ENCODE measurements at places on chromosomes 2 and 18. TPM values are rescaled to one million over a fixed set of nuclear protein-coding genes. Genes with fewer than 3 reads are reported as not detected.

DNA sequence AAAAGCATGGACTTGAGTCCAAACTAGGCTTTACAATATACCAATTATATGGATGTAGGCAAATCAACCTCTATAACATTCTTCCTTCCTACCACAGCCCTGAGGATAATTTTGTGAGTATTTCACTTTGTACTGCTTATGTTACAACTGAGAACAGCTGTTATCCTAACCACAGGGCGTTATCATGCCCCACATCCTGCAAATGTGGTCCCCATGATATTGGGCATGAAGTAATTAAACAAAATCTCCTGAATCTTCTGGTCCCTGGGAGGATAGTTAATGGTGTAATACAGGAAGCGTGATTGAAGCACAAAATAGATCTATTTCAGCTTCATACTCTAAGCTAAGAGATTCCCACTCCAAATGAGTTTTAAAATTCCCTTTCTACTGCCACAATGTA lies 223.6 kb downstream of the CDH20 start:
- H3K36me3 ChIP-seq = no peaks in the 10 kb centered on the region
- H3K4me1 ChIP-seq = peaks cover 4% of the 10 kb centered on the region
- H3K27me3 ChIP-seq = peaks cover 12% of the 10 kb centered on the region
- no peak overlapping the region for H3K4me3 ChIP-seq
- DNase-seq = no peak

Gene ANKAR
- total RNA-seq = 4.0 TPM

Gene PGAP1
- total RNA-seq = 31.4 TPM

- DNase-seq = no peak
- H3K4me1 ChIP-seq = peaks cover under 1% of the 10 kb centered on the region
- H3K4me3 ChIP-seq = no peak overlapping the region
- no peak overlapping the region for H3K27ac ChIP-seq
- H3K36me3 ChIP-seq = no peaks in the 10 kb centered on the region
- H3K27me3 ChIP-seq = peaks cover 5% of the 10 kb centered on the region
Observed at GRCh38 chr2:68588589-68588988, 54.8 kb upstream of the PROKR1 start.

GRCh38 chr2:69499242-69499641 lies 62.0 kb upstream of the NFU1 start:
- no peak for DNase-seq
- peak overlapping the region; percentile 92 for H3K27ac ChIP-seq
- H3K4me1 ChIP-seq = peaks cover 31% of the 10 kb centered on the region
- peaks cover 52% of the 10 kb centered on the region for H3K36me3 ChIP-seq

Gene ASNSD1
- total RNA-seq = 52.7 TPM

DNA sequence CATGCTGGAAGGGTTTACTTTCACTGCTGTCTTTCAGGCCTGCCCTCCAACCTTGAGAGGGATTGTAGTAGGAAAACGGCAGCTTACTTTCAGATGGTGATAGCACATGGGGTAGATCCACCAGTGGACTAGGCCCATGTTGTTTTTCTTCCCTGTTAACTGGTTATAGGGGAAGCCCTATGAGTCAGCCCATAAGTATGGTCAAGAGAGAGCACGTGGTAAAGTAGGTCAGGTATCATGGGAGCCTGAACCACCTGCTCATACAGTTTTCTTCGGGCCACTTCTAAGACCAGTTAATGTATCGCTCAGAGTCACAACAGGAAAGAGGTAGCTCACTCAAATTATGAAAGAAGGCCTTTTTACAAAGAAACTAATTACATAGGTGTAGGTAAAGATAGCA lies 33.0 kb downstream of the PDK1 start:
- peaks cover 22% of the 10 kb centered on the region for H3K4me1 ChIP-seq
- H3K27ac ChIP-seq = no peak overlapping the region
- H3K36me3 ChIP-seq = peaks cover 93% of the 10 kb centered on the region
- DNase-seq = no peak

DNA sequence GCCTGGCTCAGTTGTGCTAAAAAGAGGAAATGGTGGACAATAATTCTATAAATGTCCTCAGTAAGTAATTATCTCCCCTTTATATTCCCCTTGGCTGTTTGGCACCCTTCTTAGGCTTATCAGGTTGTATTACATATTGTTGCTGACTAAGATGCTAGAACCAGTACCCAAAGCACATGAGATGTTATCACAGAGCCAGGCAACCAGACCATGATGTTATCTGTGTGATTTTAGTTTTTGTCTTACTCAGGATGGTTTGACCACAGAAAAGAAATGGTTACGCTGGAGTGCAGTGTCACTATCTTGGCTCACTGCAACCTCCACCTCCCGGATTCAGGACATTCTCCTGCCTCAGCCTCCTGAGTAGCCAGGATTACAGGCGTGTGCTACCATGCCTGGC lies 15.2 kb downstream of the R3HDM1 start:
- no peak overlapping the region for H3K4me3 ChIP-seq
- peaks cover 22% of the 10 kb centered on the region for H3K4me1 ChIP-seq
- no peak overlapping the region for H3K27ac ChIP-seq
- no peak for DNase-seq
- peaks cover 17% of the 10 kb centered on the region for H3K36me3 ChIP-seq
- H3K27me3 ChIP-seq = peaks cover 2% of the 10 kb centered on the region

DNA sequence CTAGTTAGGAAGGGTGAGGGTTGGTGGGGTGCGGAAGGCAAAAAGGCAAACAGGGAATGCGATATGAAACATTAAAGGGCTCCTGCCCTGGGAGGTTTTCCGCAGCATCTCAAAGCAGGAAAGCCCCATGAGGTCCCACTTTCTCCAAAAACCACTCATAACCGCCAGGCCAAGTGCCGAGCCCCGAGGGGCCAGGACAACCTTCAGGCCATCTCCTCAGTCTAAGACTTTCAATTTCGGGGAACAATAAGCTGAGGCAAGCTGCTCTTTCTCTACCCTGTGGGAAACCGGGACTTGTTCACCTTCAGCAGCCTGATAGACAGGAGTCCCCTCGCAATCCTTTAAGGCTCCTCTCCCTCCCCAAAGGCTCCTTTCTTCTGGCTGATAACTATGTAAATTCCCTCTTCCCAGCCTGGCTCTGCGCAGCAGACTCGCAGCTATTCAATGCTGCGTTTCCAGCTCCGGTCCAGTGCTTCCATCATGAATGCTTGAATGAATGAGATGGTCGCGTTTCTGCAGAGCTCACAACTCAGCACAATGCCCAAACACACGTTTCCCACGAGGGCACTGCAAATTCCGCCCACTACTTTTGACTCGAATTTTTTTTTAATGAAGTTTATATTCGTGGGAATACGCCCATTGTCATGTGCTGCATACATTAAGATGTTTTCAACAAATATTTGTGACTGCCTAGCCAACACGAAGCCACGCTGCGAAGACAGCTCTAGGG lies 1.4 kb downstream of the LAMA1 start:
- no peaks in the 10 kb centered on the region for H3K4me1 ChIP-seq
- H3K27me3 ChIP-seq = peaks cover 27% of the 10 kb centered on the region
- no peaks in the 10 kb centered on the region for H3K36me3 ChIP-seq
- H3K4me3 ChIP-seq = no peak overlapping the region

Gene MC4R
- not detected for total RNA-seq

GRCh38 chr2:11004199-11004598 lies 92.5 kb downstream of the KCNF1 start:
- no peaks in the 10 kb centered on the region for H3K4me1 ChIP-seq
- no peak overlapping the region for H3K27ac ChIP-seq
- H3K27me3 ChIP-seq = no peaks in the 10 kb centered on the region

DNA sequence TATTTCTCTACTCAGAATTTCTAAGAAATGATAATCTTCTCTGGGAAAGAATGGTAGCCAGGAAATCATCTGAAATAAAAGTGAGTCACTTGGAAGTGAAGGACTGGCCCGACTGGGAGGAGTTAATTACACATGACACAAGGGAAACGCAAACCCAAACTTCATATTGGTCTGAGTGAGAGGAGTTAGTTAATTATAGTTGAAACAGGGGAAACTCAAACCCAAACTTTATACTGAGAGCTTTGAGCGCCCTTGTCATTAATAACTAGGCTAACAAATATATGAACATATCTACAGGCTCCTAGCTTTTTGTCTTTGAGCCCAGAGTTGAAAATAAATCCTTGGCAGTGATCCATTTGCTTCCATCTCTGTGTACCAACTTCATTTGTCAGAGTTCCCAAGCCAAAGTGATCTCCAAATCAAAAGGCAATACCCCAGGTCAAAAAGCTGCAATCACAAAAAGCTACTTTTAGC lies 187.8 kb upstream of the COL3A1 start:
- no peaks in the 10 kb centered on the region for H3K4me1 ChIP-seq
- H3K27ac ChIP-seq = no peak overlapping the region
- no peak for DNase-seq
- no peaks in the 10 kb centered on the region for H3K36me3 ChIP-seq
- H3K27me3 ChIP-seq = no peaks in the 10 kb centered on the region
- no peak overlapping the region for H3K4me3 ChIP-seq

Measured in activated T-helper 2 cell treated with anti-CD3 and anti-CD28 coated beads, Interferon-gamma antibody, Interleukin-2, Interleukin-4, amounts not matched to agents 10 μg/mL and 5 μg/mL and 100 μg/mL, durations not matched to agents 14 hours and 24 hours and 36 hours (primary cell).